HL-60 (cell line): ENCODE measurements at places on chromosomes 3 and 15.

GRCh38 chr3:45164056-45164455 is 17.9 kb upstream of the CDCP1 start:
- DNase-seq, result no peak

DNA sequence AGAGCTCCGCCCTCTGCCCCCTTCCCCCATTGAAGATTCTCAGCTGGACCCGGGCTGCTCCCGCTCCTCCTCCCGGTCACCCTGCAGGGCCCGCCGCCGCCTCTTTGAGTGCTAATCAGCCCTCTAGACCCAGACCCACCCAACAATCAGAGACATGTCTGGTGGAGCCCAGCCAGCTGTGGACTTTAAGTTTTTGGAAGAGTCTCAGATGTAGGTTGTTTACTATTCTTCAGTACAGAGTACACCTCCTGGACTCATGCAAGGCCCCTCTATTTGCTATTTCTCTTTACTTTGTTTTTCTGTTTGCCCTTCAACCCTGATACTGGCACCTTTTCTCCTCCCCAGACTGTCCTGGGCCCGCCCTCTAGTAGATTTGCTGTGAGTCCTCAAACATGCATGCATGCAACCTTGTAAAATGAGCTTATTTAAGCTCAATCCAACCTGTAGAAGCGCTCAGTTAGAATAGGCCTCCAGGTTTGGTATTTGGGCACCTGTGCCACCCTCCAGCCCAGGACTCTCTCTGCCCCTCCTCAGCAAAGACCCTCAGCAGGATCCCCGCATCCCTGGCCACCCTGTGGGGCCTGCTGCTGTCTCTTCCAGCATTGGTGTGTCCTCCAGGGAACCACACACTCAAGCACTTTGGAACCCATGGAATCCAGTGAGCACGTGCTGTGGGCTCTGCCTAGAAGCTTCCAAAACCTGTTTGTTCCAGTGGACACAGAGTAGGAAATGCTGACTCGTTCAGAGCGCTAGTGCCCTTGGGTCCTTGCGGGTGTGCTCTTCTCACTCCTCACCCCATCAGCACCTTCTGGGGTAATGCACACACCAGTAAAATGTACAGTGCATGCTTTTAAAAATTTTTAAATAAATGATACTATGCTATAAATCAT is 4.6 kb downstream of the PRR23E start:
- DNase-seq, result no peak

DNA sequence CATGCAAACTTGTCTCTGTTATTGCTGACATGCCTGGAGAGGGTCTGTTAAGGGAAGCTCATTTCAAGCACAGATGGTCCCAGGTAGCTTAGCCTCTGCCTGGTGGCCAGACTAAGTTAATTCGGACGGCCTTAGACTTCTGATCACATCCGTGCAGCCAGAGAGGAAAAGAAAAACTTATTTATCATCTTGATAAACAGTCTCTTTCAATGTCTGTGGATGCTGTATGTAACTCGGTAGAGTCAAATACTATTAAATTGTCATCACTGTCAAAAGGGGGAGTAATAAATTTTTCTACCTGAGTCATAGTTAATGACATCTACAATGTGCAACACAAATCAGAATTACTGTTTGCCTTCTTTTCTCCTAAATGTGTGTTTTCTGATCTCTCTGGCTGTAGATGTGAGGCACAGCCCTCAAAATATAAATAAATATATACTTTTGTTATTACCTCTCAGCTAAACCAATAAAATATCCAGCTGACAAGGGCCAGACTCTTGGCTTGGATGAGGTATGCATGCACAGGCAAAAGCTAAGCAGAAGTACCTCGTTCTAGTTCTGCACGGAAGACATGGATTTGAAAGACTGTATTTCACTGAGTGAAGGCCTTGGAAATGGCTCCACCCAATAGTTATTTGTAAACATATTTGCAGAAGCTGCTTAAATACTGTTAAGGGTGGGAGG is 530.0 kb downstream of the TAFA4 start:
- DNase-seq, result no peak

GRCh38 chr3:11335056-11335608 is 62.9 kb downstream of the ATG7 start:
- DNase-seq, result no peak

DNA sequence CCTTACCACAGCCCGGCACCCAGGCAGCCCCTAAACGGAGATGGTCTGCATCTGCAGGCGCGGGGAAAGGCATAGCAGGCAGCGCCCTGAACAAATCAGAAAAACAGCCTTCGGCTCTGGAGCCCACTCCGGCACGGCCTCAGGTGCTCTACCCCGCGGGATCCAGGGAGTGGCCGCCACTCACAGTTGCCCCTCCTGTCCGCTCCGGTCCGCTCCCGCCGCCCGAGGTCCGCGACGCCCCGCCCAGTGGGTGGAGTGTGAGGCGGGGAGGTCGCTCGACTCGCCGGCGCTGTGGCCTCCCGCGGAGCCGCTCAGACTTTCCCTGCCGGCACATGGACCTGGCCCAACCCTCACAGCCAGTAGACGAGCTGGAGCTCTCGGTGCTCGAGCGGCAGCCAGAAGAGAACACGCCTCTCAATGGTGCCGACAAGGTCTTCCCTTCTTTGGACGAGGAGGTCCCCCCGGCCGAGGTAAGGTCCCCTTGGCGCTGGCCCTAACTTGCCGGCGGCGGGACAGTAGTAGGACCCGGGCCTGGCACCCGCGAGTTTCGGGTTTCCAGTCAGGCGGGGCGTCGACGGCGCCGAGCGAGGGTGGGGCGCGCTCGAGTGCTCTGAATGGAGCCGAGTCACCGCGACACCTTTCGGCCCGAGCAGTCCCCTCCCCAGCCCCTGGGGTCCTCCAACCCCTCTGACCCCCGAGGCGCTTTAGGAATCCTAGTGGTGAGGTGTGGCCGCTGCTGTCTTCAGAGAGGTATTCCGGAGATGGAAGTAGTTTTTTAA is at the start of gene C3orf52:
Gene C3orf52, plus strand, starts transcription at position 314 of the 779 bp plus-strand sequence. Its CDS starts 19 bp downstream, at position 333.
- peak; percentile 25 for DNase-seq
